ENCODE measurements at places on chromosomes 3 and 15. TPM values are rescaled to one million over a fixed set of nuclear protein-coding genes. Genes with fewer than 3 reads are reported as not detected.
A peak's percentile ranks its signal among the peaks of the same experiment; 100 is the strongest.

NDUFAF3 gene
- 106 TPM for total RNA-seq

LSAMP gene
- total RNA-seq, result 3.5 TPM

- DNase-seq, result peak; percentile 42
Measured at GRCh38 chr3:75171630-75172230, 492.4 kb upstream of the FRG2C start.

DNA sequence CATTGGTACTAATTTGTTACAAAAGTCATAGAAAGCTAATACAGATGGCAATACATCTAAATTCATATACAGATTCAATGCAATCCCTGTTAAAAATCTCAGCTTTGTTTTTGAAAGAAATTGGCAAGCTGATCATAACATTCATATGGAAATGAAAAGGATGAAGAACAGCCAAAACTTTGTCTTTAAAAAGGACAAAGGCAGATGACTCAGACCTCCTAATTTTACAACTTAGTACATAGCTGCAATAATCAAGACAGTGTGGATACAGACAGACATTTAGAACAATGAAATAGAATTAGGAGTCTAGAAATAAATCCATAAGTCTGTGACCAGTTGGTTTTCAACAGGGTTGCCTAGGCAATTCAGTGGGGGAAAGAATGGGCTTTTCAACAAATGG, 63.3 kb downstream of the AQP9 start:
- DNase-seq, result no peak

- DNase-seq, result no peak
Measured at GRCh38 chr3:10602769-10603768, 97.7 kb upstream of the ATP2B2 start.

DNA sequence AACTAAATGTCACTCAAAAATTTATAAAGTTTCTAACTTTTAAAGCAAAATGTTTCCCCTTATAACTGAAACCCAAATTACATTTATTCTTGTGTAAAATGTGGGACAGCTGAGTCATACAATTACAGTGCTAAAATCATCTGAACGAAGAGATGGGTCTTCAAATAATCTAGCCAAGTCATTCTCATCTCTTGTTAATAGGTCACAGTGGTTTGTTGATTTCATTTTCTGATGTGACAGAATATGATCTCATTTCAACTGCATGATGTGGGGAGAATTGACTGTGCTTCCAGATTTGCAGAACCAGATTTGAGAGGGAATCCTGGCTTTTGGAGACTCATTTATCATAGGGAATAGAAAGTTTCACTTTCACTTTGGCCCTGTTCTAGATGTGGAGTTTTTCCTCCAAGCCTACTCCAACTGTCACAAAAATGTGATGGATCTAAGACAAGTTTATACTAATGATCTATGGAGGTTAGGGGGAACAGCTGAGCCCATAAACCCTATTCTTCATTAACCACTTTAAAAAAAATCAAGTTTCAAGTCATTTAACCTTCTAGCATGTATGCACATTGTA, 685.0 kb downstream of the PDCD6IP start:
- no peak for DNase-seq

DNA sequence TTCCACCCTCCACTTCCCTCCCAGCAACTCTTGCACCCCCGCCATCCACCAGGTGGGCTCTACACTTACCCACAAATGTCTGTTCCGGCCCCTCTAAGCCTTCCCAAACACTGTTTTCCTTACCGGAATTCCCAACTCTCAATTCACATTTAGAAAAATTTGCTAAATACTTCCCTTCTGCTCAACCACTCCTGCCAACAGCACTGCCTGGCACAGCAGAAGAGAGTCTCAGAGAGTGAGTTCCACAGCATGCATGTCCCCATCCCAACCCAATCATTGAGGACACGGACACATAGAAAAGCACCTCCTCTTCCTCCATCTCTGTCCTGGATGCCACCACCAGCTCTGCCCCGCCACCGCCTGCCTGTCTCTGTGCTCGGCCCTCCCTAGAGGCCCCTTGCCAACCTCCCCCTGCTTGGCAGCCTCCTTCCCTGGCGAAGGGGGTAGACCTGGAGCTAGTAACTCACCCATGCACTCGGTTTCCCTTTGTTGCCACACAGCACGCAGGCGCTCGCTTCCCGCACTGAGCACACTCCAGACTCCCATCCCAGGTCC, 66.2 kb upstream of the SLC6A1 start:
- DNase-seq, result no peak

DNA sequence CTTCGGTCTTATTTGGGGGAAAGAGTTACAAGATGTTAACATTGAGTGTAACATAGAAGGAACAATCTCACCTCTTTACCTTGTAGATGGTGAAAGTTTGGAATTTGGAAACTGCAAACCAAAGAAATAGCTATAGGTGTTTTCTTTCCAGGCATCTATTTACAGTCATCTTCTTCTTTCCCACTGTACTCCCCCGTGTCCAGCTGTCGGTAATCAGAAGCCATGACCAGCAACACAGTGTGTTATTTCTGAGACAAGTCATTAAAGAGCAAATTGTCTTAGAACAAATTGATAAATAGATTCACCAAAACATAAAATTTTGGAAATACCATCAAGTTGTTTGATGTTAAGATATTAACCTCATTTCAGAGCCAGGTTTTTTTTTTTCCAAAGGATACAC, 590.5 kb upstream of the NAALADL2 start:
- DNase-seq, result peak; percentile 76

GRCh38 chr3:38002940-38003339, 12.4 kb downstream of the VILL start:
- no peak for DNase-seq

All from kidney (tissue), 22 donors.